Cardiac muscle cell (in vitro differentiated cells and primary cell): ENCODE measurements at places on chromosomes 3 and 15.

- DNase-seq, result no peak
Measured at GRCh38 chr3:4309491-4310128, 6.4 kb downstream of the SETMAR start.

GRCh38 chr3:19065027-19065426, 83.3 kb upstream of the KCNH8 start:
- peak; percentile 13 for DNase-seq

GRCh38 chr3:170204023-170204472, 18.2 kb upstream of the PRKCI start:
- DNase-seq, result no peak

GRCh38 chr3:14425581-14426304, 23.3 kb downstream of the SLC6A6 start:
- no peak for DNase-seq

GRCh38 chr3:146314871-146315270, 64.0 kb upstream of the PLSCR4 start:
- peak; percentile 35 for DNase-seq

- DNase-seq, result peak; percentile 50
Measured at GRCh38 chr3:45124352-45124751, 21.8 kb downstream of the CDCP1 start.

DNA sequence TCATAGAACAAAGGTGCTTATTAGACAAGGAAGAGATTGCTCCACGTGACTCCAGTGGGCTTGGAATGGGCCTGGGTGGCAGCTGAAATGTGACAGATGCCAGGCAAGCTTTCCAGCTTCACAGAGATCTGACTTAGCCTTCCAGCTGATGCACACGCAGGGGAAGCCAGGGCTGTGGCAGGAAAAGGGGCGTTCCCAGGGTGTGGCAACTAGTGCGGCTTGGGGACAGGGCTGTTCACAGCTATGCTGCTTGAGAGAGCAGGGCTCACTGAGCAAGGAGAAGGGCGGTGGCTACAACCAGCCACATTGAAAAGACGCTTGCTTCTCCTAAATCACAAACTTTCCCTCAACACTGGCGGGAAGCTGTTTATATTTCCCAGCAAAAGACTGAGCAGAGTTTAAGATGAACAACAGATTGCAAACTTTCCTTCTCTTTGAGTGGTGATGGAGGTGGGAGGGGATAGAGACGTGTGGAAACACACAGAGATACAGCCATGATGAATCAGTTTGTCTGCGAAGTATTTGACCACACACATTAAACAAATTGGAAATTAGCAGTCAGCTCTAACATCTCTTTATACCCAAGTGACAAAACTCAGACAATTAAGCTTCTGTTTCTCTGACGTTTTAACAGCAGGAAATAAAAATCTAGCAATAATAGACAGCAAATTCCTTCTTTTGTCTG, 127.5 kb downstream of the BDH1 start:
- DNase-seq, result peak; percentile 52

- no peak for DNase-seq
Measured at GRCh38 chr15:47640901-47641300, 76.4 kb upstream of the SEMA6D start.

- DNase-seq, result peak; percentile 9
Measured at GRCh38 chr3:100796556-100796955, 87.3 kb downstream of the TFG start.

GRCh38 chr15:68739390-68740080, 81.2 kb downstream of the ANP32A start:
- DNase-seq, result no peak

- DNase-seq, result peak; percentile 76
Measured at GRCh38 chr3:197541756-197542539, 13.8 kb downstream of the BDH1 start.

- no peak for DNase-seq
Measured at GRCh38 chr15:75723171-75723846, 10.7 kb upstream of the CSPG4 start.

GRCh38 chr3:187628169-187628568, 42.0 kb downstream of the SST start:
- DNase-seq, result no peak

DNA sequence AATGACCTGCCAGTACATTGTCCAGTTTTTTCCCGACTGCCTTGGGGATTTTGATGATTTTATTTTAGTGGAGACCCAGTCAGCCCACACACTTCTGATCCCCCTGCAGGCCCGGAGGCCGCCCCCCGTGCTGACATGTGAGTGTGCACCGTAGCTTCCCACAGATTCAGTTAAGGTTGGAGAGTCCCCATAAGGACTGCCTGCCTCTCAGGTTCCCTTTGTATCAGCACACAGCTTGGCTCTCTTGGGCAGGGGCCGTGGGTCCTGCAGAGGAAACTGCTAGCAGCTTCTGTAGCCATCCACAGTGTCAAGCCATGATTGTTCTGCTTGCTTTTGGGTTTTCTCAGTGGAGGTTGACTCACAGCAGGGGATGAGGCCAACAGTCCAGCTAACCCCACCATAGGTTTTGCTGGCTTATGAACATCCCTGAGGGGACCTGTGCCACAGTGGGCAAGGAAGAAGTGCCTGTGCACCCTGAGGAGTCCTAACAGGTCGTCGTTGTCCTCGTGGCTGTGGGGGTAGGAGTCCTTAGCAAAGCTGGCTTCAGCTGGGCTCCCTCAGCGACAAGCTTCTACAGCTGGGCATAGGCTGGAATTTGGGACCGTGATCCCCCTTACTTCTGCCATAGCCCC, 46.4 kb downstream of the DLEC1 start:
- DNase-seq, result no peak

- no peak for DNase-seq
Measured at GRCh38 chr3:78337801-78338211, 1297.9 kb downstream of the ROBO2 start.

- no peak for DNase-seq
Measured at GRCh38 chr3:13432093-13432492, 12.0 kb upstream of the NUP210 start.

GRCh38 chr15:83474578-83474977, 27.4 kb downstream of the SH3GL3 start:
- no peak for DNase-seq

DNA sequence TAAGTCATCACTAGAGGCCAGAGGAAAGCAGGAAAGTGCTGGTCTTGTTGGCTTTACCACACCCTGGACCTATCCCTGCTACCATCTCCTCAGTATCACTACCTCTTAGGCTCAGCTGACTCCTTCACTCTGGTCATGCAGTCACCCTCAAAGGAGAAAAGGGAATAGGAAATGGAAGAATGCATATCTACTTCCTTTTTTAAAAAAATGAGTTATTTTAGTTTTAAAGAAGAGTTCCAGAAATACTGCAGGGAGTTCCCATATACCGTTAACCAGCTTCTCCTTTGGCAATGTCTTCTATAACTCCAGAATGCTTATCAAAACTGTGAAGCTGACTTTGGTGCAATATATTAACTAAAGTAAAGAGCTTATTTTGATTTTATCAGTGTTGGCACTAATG, 688.6 kb downstream of the DIPK2A start:
- no peak for DNase-seq

DNA sequence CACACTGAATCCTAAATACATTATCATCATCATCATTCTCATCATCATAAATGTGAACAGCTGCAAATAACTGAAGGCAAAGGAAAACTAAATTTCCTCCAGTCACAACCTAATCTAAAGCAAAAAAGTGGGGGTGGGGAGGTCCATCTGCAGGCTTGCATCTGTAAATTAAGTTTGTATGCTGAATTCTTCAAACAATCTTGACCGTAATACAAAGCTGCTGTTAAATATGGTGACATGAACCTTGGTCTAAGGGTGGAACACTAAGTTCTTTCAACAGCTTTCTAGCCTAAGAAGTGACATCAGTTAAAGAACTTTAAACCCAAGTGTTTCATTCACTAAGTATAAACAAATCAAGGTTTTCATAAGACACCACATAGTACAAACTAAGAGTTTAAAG, 4.3 kb downstream of the LRRFIP2 start:
- no peak for DNase-seq

DNA sequence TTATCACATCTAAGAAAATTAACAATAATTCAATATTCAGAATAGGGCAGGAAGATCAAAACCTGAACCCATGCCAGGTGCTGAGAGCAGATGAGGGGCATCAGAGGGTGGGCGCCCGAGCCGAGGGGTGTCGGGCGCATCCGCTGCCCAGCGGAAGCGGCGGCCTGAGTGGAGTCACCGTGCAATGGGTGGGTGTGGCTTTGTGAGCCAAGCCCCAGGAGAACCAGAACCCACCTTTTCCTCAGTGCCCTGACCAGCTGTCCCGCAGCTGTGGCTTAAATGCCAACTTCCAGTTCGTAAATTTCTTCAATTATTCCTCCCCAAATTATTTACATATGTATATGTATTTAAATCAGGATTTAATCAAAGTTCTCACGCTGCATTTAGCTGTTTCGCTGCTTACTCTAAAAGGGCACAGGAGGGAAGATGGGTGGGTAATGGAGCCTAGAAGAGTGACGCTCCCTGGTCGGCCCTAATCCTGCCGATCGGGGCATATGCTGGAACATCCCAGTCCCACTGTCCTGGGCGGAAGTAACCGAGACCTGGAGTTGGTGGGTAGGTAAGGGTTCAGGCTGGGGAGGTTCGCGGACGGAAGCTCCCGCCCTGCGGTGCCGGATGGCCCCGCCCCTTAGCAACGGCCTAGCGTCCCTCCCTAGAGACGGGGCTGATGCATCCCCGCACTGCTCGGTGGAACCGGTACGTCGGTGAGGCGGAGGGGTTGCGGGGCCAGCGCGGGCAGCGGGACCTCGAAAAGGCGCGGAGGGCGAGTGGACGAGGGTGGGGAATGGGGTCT, 1.3 kb downstream of the DNAH1 start:
- peak; percentile 50 for DNase-seq

- DNase-seq, result no peak
Measured at GRCh38 chr3:86790884-86791549, 199.9 kb downstream of the VGLL3 start.

DNA sequence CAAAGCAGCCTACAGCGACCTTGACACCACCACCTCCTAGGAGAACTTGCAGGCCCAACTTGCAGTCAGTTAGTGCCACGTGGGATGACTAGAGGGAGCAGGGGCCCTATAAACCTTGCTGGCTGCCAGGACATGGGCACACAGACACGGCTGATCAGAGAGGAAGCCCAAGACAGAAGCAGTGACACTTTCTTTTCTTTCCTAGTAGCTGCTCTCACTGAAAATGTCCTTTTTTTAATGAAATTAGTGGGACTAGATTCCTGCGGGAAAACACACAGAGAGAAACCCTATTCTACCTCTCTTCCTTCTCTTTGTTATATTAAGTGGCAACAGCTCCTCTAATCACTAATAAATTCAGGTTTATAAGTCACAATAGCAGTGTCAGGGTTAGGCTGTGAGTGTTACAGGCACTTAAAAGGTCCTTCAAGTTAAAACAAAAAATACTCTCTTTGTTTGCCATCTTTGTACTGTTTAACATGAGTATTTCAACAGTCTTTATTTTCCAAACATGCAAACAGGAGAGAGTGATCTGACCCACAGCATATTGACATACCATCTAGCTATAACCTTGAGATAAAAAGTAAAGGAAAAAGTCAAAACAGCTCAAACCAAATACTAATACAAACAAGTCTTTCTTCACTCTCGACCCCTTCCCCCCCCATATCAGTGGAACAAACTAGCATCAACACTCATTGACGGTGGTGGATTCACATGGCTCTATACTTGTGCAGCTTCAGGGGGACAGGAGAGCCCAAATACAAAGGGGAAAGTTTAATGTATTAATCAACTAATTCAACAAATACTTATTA, 2.1 kb upstream of the TMEM212 start:
- DNase-seq, result no peak

DNA sequence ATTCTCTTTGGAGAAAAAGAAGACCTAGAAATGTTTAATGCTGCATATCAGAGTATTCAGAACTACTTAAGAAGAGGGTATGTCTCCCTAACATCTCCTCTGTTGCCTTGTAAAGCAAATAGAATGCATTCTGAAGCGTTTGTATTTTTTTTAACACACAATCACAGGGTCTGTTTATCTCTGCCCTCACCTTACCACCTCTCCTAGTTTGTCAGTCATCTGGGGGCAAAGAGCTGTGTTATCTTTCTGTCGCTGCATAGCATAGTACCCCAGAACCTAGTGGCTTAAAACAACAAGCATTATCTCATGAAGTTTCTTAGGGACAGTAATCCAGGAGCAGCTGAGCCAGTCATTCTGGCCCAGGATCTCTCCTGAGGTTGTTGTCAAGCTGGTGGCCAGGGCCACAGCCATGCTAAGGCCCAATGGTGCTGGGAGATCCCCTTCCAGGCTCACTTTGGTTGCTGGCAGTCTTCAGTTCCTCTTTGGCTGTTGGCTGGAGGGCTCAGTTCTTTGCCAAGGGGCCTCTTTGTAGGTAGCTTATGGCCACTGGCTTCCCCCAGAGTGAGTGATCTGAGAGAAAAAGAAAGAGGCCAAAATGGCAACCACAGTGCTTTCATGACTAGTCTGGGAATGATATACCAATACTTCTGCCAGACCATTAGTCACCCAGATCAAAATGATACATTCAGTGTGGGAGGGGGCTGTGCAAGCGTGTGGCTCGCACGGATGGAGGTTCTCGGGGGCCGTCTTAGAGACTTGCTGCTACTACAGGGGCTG, 17.8 kb downstream of the EDEM1 start:
- no peak for DNase-seq

GRCh38 chr3:98657457-98657856, 64.0 kb upstream of the CPOX start:
- peak; percentile 1 for DNase-seq

DNA sequence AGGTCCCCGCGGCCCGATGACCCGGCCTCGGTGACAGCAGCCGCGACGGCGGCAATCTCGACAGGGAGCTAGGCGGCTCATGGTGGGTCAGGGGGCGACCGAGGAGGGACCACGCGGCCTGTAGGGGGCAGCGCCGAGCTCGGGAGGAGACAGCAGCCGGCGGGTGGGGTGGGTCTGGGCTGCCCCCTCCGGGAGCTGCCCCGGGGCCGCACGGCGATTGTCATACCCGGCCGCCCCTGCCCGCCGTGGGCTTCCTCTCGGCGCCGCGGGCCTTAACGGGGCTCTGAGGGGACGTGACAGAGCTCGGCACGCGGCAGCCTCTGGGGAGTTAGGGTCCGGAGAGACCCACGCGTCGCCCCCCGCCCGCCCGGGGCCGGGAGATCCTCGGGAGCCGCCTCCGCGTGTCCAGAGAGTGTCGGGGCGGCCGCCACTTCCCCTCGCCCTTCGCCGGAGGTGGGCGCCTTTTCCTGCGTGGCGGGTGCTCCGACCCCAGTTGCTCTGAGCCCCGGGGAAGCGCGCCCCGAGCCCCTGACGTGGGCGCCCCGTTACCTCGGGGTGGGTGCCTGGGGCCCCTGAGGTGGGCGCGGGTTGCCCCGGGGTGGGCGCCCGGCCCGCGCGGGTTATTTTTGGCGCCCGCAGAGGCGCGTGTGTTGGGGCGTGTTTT, 539 bp upstream of the PLCL2 start:
- DNase-seq, result peak; percentile 65

DNA sequence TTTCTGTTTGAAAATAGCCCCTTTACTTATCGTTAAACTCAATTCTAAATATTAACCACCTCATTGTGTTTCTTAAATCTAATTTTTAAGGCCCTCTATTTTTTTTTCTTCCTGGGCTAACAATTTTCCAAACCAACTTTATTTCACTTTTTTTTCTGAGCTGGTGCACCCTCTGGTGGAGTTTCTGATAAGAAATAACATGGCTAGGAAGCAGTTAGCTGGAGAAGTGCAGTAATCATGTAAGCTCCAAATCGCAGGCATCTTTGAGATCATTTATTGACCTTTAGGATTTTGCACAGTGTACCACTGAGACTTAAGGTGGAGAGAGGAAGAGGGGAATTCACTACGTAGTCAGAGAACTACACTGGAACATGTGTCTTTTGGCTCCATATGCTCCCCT, 6.4 kb downstream of the TMEM207 start:
- DNase-seq, result peak; percentile 34

GRCh38 chr15:70197945-70198361, 100.2 kb upstream of the TLE3 start:
- DNase-seq, result no peak

GRCh38 chr3:168802766-168803165, 707.0 kb upstream of the GOLIM4 start:
- no peak for DNase-seq
